Nephron progenitor cell (in vitro differentiated cells): ENCODE measurements at places on chromosomes 5 and 9.

GRCh38 chr5:42666869-42667268 lies 89.7 kb upstream of the CCDC152 start:
- DNase-seq = no peak

DNA sequence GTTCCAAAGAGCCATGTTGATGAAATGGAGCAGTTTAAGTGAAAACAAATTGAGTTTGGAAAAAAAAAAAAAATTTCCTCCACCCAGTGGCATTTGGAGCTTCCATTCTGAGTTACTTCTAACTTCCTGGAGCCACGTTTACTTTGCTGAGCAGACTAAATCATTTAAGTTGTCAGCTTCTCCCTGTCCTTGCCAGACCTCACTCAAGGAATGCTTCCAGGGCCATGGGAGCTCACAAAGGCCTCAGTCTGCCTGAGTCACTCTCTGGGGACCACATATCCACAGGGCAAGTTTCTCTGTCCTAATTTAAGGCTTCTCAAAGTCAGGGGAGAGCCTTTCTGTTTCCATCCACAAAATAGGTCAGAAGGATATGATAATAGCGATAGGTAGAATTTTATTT lies 210.3 kb upstream of the TNC start:
- peak; percentile 8 for DNase-seq

- no peak for DNase-seq
Measured at GRCh38 chr9:120768247-120768646, 25.0 kb downstream of the FBXW2 start.

DNA sequence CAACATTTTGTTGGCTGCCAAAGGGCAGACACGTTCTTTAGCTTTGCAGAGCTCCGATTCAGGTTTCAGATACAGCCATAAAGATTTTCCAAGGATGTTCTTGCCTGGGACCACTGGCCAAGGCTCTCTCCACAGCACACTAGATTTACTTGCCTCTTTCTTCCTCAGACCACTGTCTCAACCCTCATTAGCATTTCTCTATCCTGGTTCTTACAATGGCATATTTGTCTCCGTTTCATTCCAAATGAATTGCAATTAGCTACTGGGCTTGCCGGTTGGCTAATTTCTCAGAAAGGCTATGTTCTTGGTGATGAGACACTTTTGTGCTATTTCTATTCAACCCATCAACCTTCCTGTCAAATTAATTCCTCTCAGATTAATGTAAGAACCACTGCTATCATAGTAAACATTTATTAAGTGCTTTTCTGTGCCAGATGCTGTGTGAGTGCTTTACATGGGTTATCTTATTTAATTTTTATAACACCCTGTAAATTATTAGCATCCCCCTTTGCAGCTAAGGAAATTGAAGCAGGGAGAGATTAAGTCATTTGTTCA lies 118.4 kb upstream of the NR3C1 start:
- no peak for DNase-seq

- DNase-seq = no peak
Measured at GRCh38 chr5:90366948-90367347, 42.6 kb downstream of the CETN3 start.

- DNase-seq = no peak
Measured at GRCh38 chr5:142737179-142737578, 33.0 kb upstream of the ARHGAP26 start.

DNA sequence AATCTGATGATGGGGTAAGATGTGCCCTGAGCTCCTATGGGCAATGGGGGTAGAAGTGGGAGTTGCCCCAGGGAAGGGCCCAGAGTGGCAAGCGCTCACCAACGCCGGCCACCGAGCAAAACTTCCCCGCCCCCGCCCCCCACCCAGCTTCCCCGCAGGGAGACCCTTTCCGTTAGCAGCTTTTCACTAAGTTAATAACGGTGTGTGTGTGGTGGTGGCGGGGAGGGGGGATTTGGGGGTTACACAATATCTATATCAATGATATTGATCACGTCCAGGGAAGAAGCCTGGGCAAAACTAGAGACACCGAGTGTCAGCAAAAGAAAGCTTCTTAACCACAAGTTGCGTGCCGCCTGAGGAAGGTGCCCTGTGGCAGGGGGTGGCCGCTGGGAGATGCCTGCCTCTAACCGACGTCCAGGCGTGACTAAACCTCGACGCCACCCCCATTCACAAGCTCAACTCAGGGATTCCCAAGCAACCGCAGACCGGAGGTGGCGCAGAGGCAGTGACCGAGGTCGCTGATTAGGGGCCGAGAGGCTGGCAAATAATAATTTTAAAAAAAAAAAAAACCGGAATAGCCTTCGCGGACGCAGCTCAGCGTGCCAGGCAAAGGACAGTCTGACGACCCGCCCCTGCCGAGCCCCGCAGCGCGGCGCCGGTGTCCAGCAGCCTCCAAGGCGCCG lies 222.6 kb downstream of the MEF2C start:
- DNase-seq = no peak

DNA sequence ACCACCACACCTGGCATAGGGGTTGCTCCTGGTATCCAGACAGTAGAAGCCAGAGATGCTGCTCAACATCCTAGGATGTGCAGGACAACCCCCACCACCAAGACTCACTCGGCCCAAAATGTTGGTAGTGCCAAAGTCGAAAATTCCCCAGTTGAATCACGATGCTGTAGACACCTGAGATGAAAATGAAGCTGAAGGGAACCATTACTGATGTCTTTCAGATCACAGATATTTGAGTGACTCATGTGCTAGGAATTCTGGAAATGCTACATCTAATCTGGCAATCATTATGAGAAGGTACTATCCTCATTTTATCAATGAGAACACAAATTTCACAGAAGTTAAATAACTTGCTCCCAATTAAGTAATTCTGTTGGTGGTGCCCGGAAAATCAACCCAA lies 21.0 kb upstream of the UBE2QL1 start:
- no peak for DNase-seq

DNA sequence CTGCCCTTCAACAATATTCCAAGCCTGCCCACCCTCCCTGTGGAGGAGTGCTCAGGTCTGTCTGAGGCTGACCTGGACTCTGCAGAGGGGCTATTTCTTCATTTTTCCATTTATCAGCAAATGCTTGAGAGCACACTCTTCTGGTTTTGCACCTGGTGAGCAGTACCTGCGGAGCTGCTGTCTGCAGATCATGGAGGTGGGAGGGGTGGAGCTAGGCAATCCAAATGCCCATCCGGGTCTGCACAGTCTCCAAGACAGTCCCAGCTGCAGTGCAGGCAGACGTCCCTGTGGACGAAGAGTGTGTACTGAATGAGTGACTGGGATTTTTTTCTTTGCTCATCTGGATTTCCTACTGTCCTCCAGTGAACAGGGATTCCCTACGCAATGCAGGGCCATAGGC lies 239.8 kb downstream of the IRX2 start:
- no peak for DNase-seq

DNA sequence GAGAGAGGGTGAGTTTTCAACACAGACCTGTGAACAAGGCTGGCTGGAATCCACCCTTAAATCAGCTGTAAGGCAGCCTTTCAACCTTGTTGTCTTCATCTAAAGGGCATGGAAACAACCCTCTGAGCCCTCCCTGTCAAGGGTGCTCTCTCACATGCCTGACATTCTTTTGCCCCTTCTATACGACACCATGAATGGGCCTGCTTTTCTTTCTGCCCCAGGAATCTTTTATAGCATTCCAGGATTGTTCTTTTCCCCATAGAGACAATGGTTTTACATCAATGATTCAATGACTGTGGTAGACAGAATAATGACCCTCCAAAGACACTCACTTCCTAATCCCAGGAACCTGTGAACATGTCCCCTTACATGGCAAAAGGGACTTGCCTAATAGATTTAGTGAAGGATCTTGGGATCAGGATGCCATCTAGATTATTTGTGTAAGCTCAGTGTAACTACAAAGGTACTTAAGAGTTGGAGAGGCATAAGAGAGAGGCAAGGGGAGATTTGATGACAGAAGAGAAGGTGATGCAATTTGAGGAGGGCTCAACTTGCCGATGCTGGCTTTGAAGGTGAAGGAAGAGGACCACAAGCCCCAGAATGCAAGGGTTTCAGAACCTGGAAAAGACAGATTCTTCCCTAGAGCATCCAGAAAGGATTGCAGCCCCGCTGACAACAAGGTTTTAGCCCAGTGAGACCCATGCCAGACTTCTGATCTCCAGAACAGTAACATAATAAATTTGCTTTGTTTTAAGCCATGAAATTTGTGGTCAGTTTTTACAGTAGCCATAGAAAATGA lies 29.2 kb upstream of the HMHB1 start:
- DNase-seq = no peak

DNA sequence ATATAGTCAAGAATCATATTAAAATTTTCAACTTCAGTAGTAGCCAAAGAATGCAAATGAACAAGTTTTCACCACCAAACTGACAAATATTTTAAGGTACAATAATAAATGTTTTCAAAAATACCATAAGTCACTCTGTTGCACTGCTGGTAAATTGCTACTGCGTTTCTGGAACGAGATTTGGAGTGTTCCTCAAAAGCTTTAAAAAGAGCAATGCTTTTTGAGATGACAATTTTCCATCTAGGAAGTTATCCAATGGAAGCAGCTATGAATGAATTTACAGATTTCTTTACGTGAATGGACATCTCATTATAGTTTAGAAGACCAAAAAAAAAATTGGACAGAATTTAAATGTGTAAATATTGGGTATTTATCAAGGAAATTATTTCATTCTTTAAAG lies 173.2 kb upstream of the OR13F1 start:
- no peak for DNase-seq

GRCh38 chr9:136100700-136101614 lies 5.9 kb upstream of the NACC2 start:
- peak; percentile 52 for DNase-seq

DNA sequence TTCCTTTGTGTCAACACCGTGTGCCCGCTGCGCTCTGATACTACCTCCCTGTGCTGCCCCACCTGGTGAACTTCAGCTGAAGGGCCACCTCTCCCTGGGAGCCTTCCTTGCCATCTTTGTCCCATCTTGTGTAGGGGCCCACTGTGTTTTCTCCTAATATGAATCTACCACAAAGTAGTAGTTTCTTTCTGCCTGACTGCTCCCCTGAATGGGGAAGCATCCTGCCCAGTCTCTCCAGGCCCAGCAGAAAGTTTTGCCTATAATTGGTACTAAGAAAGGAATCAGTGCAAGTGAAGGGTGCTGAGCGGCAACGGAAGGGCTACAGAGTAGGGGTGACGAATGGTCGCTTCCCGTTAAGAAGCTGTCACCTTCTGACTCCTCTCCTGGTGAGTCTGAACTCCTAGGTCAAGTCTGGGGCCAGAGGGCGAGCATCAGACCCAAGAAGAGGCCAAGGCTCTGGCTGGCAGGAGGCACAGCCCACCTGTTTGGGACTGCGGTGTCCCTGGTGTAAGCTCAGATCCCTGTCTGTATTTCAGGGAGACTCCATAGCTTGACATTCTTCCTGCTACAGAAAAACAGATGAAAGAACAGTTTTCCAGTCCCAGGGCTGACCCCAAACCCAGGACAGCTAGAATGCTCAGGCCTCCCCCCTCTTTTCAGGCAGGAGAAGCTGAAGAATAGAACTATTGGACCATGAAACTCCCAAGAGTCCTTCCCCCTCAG lies 24.1 kb downstream of the WWC1 start:
- DNase-seq = peak; percentile 28

GRCh38 chr9:70160686-70161600 lies 97.8 kb upstream of the SMC5 start:
- DNase-seq = no peak

- DNase-seq = no peak
Measured at GRCh38 chr5:79873187-79873586, 117.9 kb downstream of the MTX3 start.
